Testis (tissue), 5 donors: ENCODE measurements at places on chromosomes 2 and 18.

DNA sequence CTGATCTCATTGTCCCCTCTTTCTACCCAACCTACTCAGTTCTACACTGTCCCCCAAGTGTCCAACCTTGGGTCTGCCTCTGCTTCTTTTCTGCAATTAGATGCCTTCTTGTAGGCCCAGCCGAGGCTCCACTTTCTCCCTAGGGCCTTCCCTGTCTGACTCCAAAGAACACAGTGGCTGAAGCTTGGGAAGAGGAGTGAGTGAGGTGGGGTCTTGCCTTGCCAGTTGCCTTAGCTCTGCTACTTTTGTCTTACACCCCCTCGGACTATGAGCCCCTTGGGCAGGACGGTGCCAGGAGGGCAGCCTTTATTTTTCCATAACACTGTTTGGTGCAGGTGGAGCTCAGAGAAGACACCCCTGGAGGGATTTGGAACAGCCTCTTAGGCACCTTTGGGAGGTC is 345.1 kb downstream of the CYP26B1 start:
- peak; percentile 1 for DNase-seq

DNA sequence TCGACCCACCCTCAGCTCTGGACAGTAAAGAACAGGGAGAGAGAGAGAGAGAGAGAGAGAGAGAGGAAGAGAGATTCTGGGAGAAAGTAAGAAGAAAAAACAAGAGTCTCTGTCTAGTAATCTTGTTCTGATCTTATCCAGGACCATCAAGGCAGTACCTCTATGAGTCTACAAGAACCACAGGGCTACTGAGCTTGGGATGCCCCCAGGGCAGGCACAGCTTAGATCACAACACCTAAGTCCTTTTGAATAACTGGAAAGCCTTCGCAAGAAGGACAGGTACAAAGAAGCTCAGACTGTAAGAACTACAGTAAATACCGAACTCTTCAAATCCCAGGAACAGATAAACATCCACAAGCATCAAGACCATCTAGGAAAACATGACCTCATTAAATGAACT is 51.4 kb upstream of the SGPP2 start:
- no peak for DNase-seq

DNA sequence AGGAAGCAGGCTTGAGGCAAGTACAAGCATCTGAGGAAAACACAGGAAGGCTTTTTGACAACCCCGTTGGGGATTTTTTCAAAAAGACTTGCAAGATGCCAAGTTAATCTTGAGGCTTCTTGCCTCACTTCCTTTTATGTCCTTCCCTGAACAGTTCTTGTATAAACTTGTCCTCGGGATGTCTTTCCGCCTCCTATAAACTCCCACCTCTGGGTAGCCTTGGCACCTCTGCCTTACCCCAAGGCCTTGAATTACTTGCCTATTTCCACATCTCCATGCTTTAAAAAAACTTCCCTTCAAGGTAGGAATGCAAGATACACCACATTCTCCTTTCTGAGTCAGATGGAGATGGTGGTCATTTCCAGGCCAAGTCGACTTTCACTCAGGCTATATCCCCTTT is 106.4 kb upstream of the RBBP8 start:
- DNase-seq = no peak

DNA sequence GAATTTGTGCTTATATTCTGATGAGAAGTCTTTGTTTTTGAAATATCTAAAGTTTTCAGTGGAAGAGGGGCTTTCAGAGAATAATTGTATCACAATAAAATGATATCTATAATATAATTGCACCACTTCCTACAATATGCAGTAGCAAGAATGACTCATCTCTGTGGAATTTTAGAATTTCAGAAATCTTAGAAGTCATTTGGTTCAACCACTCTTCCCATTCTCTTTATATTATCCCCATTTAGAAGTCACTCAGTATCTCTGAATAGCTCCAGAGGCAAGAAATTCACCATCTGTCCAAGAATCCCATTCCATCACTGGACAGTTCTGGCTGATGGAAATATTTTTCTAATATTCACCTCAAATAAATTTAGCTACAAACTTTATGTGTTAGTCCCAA is 59.3 kb upstream of the CCDC68 start:
- no peak for DNase-seq

DNA sequence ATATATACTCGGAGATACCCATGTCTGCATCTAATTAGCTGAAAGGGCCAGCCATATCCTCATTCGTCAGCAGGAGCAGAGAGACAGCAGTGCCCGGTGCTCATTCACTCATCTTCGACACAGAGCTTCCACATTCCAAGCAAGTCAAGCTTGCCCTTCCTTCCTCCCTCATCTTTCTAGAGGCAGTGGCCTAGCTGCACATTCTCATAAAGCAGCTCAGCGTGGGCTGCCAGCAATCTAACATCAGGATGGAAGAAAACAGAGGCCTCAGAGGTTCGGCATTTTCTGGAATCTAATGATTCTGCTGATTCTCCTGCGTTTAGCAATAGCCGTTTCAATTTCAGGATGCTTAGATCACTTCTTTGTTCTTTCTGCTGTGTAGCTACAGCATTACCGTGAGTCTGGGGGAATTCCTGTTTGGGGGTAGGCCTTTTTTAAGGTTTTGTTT is 68.8 kb downstream of the CLHC1 start:
- DNase-seq = peak; percentile 23

DNA sequence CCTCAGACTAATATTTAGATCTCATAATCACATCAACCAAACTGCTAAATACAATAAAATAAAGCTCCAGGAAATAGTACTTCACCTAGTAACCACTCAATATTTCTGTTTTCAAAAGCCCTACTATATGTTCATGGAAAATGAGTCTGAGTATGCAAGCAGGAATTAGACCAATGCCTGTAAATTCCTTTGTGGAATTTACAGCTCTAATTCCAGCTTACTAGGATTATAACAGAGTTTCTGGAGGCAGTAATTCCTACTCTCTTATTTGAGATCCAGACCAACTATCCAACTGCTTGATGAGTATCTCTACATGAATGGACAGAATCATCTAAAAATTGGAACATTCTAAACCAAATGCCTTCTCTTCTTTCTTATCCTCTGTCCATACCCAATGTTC is 11.6 kb downstream of the CDKL4 start:
- DNase-seq = no peak

DNA sequence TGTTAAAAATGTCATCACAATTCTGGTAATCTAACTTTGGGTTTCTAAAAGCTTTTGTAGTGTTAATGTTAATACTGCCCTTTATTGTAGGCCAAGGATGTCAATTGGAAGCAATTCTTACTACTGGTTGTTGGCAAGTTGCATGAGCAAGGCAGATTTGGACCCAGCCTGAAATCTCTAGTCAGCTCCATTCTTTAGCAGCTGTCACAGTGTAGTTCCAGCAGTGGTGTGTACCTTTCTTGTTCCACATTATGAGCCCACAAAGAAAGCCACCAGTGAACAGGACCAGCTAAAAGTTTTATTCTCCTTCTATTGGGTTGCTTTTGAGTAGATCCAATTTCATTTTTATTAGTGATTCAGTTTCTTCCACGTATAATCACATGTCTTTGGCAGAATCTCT is 133.8 kb downstream of the CAMKMT start:
- DNase-seq = no peak

DNA sequence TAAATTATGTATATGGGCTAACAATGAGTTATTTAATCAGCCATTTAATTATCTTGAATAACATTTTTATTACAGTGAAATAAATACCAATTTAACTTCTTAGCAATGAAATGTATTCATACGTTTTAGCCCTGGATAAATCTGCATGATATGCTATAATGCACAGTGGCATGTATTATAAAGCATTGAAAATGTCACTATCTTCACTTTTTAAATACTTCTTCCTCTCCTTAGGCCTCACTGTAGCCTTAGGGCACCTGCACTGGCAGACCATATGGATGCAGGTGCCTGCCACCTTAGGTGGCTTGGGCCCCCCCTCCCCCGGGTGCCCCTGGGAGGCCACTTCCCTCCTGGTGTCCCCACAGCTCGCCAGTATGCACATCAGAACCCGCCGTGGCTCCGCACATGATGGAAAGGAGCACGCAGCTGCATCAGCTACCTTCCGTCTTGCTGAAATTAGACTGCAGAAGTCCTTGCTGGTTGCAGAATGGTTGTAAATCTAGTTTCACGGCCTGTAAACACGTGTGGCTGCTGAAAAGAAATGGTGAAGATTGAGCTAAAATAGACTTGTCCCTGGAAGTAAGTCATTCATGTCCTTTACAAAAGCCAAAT is 56.7 kb downstream of the ADI1 start:
- no peak for DNase-seq

- no peak for DNase-seq
Measured at GRCh38 chr18:9829397-9829712, 56.4 kb upstream of the TXNDC2 start.

DNA sequence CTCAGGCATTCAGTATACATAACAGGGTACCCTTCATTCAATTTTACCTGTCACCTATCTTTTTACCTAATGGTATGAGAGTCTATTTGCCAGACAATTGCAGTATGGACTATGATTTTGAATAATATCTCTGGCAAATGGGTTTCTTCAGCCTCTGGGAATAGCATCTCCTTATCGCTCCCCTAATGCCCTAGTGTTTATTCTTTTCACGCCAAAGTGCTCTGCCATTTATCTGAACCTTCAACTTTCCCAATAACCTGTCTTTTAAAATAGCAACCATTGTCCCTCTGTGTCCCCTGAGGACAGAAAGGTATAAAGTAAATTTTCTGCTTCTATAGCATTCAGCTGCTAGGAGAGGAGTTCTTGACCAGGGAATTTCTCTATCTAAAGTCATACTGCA is 45.0 kb upstream of the FSHR start:
- no peak for DNase-seq

DNA sequence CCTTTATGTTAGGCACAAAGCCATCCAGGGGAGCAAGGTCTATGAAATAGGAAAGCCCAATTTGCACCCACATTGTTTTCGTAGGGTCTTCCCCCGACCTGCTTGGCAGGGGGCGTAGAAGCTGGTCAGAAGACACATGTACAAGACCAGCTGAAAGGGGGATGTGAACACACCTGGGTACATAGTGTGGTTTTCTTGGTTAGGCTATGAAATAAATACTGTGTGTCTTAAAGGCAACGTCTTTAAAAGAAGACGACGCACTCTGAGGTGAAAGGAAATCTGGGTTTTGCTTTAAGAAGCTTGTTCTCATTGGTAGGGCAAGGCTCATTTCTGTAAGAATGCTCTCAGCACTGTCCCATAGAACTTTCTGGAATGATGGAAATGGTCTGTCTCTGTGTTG is 60.0 kb upstream of the KLF7 start:
- no peak for DNase-seq

GRCh38 chr2:6865346-6866274 is at the start of gene CMPK2:
Gene CMPK2, minus strand, starts transcription at chr2:6865907. Its CDS starts 211 bp downstream, at chr2:6865696.
- peak; percentile 51 for DNase-seq
